ENCODE measurements at places on chromosomes 1 and 21.

- DNase-seq, result no peak
Observed at GRCh38 chr21:37575580-37575979, 209.0 kb downstream of the DYRK1A start.

GRCh38 chr1:164718821-164719220 lies 159.8 kb downstream of the PBX1 start:
- DNase-seq, result no peak

DNA sequence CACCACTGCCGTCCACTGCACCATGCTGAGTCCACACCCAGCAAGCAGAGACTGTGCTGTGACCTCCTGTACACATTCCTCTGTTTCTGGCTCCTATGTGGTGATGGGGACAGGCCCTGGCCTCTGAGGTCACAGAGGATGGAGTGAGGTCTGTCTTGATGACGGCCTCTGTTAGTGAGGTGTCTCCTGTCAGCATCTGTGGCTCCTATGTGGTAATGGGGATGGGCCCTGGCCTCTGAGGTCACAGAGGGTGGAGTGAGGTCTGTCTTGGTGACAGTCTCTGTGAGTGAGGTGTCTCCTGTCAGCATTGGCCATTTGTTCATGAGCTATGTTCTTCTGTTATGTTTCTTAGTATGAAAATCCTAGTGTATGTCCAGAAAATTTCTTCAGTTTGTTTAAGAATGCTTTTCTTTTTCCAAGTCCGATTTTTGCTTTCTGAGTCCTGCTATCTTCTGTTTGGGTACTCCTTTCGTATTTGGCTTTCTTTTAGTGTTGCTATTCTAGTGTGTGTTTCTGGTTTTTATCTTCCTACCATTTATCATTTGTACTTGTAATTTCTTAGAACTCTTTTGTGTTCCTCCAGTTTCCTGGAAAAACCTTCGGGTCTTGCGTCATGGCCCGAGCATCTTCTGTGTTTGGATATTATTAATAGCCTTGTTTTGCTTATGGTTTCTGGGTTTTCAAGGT lies 13.4 kb downstream of the SNAP47 start:
- no peak for DNase-seq

- no peak for DNase-seq
Observed at GRCh38 chr1:201418461-201418860, 3.1 kb downstream of the TNNI1 start.

GRCh38 chr1:34906756-34907155 lies 22.7 kb downstream of the DLGAP3 start:
- DNase-seq, result no peak

GRCh38 chr1:221206076-221206475 lies 326.8 kb downstream of the HLX start:
- no peak for DNase-seq

- DNase-seq, result no peak
Observed at GRCh38 chr21:36803051-36803645, 104.2 kb downstream of the SIM2 start.

DNA sequence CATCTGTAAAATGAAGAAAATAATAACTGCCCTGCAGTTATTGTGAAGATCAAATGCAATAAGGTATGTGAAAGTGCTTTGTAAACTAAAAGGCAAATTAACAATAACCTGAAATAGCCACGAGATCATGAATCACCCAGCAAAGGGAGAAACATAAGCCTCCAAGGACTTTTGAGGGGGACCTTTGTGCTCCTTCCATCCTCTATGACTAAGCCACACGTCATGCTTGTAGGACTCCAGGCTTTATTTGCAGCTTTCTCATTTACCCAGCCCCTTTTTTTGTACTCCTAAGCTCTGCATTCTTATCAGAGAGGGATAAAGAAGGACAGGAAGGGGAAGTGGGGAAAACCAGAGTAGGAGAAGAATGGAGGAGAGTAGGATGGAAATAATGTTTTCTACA lies 115.1 kb downstream of the PROX1 start:
- no peak for DNase-seq

GRCh38 chr1:188689542-188689941 lies 1788.1 kb downstream of the BRINP3 start:
- no peak for DNase-seq

DNA sequence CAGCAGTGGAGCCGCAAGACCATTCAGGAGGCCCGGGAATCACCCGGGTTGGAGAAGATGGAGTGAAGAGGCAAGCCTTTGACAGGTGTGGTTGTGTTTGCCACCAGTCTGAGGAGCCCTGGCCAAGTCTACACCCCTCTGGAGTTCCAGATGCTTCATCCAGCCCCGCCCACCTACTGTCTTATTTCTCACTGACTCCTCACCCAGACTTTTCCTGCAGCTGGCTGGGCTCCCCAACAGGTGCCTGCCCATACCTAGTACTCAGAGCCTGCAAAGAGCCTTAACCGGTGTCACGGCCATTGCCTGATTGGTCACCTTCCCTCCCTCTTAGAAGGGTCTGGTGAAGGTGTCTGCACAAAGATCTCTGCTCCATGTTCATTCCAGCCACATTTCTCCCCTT lies 16.0 kb downstream of the SLC9A1 start:
- DNase-seq, result no peak

- DNase-seq, result no peak
Observed at GRCh38 chr1:7808253-7808844, 24.3 kb downstream of the PER3 start.

GRCh38 chr1:86696522-86696921 lies 7.9 kb upstream of the SH3GLB1 start:
- DNase-seq, result no peak

DNA sequence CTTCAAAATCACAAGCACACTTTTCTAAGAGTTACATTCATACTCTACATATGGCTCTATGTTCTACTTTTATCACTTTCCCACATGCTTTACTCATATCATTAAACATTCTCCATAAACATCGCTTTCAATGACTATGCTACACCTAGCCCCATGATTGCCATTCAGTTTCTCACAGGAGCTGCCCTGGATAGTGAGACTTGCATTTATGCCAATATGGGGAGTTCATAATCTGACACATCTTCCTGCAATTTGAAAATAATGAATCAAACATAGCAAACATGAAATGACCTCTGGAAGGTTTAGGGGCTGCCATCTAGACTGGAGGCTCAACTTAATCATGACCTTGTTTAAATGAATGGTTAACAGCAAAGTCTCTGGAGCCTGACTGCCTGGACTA lies 9.0 kb upstream of the CYP4A22 start:
- DNase-seq, result no peak

GRCh38 chr1:119428991-119429390 lies 14.0 kb downstream of the HSD3B2 start:
- no peak for DNase-seq

GRCh38 chr1:30523055-30524020 lies 200.0 kb downstream of the MATN1 start:
- no peak for DNase-seq

- DNase-seq, result no peak
Observed at GRCh38 chr1:178581351-178582303, 68.7 kb downstream of the TEX35 start.

- DNase-seq, result no peak
Observed at GRCh38 chr1:47444562-47445465, 7.0 kb downstream of the FOXD2 start.

- DNase-seq, result peak; percentile 68
Observed at GRCh38 chr1:40668769-40669525, 3.5 kb upstream of the RIMS3 start.

- DNase-seq, result no peak
Observed at GRCh38 chr1:185159966-185160365, 3.0 kb downstream of the SWT1 start.

- no peak for DNase-seq
Observed at GRCh38 chr1:88990426-88990825, 2.0 kb downstream of the KYAT3 start.

DNA sequence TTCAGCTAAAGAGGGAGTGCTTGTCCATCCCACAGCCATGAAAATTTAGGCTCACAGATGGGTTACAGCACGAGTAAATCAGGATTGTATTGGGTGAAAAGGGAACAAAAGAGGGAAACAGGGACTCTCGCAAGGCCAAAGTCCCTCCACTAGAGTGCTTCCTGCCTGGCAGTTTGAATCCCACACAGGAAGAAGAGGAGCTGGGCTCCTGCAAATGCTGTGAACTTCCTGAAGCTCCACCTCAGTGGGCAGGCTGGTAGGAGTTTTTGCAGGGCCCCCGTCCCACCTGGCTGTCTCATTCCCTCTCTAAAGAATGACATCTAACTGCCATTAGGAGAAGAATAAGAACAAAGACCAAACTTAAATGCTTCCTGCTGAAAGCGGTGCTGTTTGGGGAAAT lies 712.0 kb upstream of the PRMT6 start:
- DNase-seq, result no peak

DNA sequence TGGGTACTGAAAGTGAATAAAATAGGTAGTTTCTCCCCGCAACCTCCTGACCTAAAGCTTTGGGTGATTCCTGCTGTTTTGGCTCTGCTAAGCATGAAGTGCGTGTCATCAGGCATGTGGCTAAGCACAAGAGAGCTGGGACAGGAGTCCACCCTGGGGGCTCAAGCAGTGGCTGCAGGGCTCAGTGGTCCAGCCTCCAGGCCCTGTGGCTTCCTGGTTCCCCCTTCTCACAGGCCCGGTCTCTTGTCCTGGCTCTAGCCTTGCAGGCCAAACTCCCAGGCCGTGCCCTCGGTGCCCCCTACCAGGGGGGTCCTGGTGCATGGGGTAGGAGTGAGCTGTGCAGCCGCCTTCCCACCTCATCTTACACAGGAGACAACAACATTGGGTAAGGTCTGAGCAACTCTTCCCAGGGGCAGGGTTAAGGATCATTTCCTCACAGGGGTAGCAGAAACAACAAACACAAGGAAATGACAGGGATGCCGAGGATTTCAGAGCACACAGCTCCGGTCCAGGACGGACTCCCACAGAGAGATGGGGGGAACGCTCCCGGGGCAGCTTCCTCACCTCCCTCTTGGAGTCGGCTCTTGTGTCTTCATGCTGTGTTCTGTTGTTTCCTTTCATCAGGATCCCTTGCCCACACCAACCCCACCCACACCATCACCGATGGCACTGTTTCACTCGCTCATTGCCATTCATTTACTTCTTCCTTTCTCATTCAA lies 19.8 kb upstream of the SLC2A1 start:
- DNase-seq, result no peak

DNA sequence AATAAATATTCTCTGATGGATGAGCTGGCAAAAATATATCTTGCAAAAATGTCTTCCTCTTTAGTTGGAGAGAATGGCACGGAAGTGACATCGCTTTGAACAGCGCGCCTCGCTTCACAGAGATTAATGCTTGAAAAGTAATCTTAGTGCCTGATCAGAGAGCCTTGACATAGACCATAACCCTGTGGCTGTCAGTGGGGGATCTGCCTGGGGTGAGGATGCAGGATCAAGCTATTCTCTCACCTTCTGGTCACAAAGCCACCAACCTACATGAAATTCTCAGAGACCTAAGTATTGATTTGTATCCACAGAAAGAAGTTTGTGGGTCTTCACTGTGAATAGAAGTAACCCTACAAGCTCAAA lies 492.6 kb downstream of the LMO4 start:
- DNase-seq, result no peak

GRCh38 chr1:230090194-230090711 lies 23.2 kb downstream of the GALNT2 start:
- DNase-seq, result no peak

DNA sequence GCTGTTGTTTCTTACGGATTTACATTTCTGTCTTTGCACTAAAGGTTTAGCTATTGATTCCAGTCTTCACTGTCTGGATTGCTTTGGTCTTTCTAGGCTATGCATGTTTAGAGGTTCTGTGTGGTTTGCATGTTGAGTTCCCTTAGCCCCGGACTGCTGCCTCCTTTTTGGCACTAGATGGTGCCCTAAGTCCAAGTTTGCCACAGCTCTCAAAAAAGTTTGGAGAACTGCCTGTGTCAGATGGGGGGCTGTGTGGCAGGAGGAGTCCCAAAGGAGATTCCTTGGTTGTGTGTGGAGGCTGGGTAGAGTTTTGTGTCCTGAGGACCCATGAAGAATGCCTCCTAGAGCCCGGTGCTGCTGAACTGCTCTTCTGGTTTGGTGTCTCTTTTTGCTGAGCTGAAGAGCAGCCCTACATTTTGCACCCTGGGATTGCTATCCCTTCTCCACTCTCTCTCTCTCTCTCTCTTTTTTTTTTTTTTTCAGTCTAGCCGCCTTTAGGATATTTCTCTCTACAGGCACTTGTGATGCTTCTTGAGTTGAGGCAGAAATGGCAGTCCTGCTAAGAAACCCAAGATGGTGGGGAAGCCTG lies 74.4 kb downstream of the PTGS2 start:
- no peak for DNase-seq

- no peak for DNase-seq
Observed at GRCh38 chr1:162088281-162088969, 18.9 kb downstream of the NOS1AP start.

- DNase-seq, result no peak
Observed at GRCh38 chr1:228316589-228317387, 89.8 kb downstream of the TRIM11 start.

GRCh38 chr1:156490401-156491032 lies 10.1 kb downstream of the MEF2D start:
- no peak for DNase-seq

- no peak for DNase-seq
Observed at GRCh38 chr1:115678141-115678540, 36.4 kb downstream of the VANGL1 start.

DNA sequence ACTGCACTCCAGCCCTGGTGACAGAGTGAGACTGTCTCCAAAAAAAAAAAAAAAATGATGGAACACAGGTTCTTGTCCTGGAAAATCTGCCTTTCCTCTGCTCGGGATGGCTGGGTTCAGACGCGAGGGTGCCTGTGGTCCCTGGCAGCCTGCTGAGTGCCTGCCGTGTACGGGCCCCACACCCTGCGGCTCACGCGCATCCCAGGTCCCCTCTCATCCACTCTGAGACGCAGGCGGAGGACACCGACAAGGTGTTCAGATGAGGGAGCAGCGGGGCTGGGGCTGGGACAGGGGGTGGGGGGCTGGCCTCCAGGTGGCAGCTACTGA lies 4.3 kb upstream of the ANKRD65 start:
- no peak for DNase-seq

- DNase-seq, result no peak
Observed at GRCh38 chr1:163588796-163589195, 267.0 kb downstream of the NUF2 start.

DNA sequence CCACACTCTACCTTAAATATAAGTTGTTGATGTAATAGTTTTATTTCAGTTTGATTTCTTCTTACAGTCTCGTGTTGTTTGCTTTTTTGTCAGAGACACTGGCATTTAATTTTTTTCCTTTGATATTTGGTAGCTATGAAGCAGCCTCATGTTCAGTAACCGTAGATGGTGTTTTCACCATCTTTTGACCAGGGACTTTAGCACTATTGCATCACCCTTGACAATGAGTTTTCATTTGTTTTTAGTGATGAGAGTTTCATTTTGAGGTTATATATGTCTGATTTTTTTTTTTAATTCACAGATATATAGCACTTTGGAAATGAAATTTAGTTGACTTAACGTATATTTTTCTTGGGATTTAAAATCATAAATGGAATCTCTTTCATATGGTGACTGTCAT lies 36.2 kb downstream of the CEP350 start:
- no peak for DNase-seq

DNA sequence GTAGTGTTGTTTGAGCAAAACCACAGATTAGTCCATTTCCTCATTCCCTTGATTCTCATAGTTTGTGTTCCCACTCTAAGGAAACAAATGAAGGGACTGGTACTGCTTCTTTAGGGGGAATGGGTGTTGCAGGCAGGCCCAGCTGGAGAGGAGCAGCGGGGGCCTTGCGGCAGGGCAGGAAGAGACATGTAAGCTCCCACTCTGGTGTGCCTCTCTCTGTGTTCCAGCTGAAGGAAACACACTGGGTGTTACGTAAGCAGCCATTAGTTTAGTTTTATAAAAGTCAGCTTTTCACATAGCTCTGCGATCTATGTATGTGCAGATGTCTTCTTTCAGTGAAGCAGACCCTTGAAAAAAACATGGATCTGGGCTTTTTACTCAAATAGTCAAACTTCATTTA lies 99.5 kb downstream of the CACHD1 start:
- DNase-seq, result no peak

All from stimulated activated CD8-positive, alpha-beta memory T cell treated with anti-CD3 and anti-CD28 coated beads, Interleukin-15, amount 100 ng/mL, for 48 hours (primary cell).